Coronary artery (tissue), 2 donors: ENCODE measurements at places on chromosomes 7 and 10.

DNA sequence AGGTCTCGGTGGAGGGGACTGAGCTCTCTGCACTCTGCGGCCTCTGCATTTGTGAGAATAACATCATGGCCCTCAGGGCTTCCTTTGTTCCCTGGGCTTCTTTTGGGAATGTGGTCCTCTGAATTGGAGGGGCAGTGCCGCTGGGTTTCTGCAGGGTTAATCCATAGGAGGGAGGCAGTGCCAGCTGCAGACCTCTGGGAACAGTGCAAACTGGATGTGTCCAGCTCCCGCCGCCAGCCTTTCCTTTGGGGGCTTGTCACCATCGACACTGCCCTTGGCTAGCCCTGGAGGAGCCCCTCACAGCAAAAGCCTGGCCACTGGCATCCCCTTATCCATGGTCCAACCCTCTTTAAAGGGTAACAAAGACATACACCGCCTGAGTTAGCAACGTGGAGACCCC lies 174.0 kb downstream of the WDR37 start:
- DNase-seq = no peak

GRCh38 chr7:92192326-92192725 lies 13.4 kb upstream of the LRRD1 start:
- DNase-seq = no peak

DNA sequence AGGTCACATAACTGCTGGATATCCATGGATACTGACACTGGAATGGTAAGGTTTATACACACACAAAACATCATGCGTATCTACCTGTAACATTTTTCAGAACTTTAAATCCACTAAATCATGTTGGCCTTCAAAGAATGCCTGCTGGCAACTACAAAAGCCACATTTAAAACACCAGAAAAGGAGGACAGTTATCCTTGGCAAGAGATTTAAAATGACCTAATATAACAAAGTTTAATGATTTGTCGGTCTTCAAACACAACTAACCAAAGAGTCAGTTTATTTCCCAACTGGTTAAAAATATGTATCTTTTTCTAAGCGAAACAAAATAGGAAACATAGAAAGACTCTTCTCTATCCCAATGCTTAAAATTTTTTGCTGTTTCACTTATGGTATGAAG lies 24.0 kb downstream of the WAPL start:
- no peak for DNase-seq

DNA sequence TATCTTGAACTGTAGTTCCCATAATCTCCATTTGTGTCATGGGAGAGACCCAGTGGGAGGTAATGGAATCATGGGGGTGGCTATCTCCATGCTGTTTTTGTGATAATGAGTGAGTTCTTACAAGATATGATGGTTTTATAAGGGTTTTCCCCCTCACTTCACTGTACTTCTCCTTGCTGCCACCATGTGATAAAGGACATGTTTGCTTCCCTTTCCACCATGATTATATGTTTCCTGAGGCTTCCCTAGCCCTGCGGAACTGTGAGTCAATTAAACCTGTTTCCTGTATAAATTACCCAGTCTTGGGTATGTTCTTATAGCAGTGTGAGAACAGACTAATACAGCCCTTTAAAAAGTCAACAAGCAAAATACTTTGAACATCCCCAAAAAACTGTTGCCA lies 427.7 kb downstream of the HTR7 start:
- DNase-seq = no peak

DNA sequence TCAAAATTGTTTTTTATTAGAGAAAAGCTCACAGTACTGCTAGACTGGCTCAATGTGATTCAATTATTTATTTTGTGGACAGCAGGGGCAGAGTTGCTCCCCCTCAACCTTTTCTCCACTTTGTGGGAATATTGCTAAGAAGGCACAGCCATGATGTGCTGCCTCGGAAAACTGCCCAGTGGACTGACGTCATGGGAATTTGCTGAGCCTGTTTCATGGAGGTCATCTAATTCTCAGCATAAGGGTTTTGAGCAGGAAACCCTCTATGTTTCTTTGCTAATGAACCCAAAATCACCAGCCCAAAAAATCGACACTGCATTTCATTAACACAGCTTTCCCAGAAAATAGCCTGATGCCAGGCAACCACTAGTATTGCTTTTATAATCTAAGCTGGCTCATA lies 228.8 kb upstream of the FAM3C start:
- no peak for DNase-seq

DNA sequence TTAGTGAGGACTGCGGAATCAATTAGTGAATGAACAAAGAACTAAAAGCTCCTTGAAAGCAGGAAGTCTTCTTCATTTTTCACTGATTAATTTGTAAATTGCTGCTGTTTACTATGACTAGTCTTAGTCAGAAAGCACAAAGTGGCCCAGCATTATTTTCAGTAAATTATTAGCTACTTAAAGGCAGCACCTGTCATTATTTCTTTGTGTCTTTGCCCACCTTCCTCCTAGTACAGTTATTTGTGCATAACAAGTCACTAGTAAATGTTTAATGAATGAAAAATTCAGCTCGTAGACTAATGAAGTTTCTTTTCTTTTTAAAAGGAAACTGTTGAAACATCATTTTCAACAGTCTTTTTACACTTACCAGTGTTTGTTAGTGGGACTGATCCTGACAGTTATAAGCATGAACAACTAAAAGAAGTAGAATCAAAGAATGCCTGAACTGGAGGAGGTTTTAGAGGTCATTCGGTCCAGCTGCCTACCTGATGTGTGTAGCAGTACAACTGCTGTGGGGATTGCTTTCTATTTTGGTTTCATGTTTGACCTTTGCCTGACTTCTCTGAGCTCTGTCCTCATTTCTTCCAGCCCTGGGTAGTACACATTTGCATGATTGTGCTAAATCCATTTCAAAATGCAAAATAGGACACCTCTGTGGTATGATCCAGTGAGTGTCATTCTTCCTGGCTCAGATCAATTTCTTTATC lies 140.0 kb upstream of the PHYHIPL start:
- DNase-seq = no peak

DNA sequence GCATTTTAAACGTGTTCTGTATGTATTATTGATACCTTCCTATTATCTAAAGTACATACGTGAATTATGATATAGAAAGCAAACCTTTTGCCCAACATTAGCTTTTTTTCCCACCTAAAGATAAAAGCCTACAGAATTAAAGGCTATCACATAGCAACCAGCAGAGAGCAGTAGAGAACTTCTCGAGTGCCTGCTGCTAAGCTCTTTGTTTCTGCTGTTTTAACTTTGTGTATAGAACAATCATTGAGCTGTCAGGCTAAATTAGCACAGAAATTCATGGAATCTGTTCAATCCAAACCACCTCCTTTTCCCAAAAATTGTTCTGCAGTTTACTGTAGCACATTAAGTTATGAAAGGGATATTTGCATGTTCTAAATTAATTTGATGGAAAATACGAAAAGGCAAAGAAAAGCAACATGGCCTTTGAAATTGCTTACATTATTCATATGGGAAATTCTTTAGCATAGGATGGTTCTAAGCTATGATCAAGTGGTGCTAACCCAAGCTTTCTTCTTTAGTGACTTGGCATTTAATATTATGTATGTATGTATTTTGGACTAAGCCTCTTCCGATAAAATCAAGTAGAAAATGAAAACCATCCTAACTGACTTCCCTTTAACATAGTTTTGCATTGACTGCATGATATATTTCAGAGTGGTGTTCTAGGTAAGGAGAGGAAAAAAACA lies 1288.5 kb downstream of the GATA3 start:
- DNase-seq = no peak

- DNase-seq = no peak
These were observed 117.7 kb upstream of the TNRC18 start for GRCh38 chr7:5541087-5541992.

- DNase-seq = no peak
These were observed 182.1 kb downstream of the CHCHD3 start for GRCh38 chr7:132899833-132900232.

DNA sequence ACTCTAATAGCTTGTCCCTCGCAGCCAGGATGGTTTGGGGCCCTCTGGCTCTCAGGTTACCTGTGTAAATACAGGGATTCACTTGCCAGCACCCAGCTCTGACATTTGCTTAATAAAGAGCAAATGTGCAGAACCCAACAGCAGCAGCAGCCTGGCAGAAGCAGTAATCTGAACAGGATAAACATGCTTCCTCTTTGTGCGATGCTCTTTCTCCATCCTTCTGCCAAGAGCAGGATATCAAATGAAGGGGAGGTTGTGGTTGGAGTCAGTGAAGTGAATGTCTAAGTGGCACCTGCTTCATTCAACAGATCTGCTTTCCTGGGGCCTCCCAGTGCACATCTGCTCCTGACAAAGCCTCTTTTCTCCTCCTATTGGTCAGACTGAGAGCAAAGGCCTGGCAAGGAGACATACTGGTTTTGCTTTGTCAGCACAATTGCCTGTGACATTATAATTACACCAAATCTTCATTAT lies 130.3 kb downstream of the NRF1 start:
- no peak for DNase-seq

DNA sequence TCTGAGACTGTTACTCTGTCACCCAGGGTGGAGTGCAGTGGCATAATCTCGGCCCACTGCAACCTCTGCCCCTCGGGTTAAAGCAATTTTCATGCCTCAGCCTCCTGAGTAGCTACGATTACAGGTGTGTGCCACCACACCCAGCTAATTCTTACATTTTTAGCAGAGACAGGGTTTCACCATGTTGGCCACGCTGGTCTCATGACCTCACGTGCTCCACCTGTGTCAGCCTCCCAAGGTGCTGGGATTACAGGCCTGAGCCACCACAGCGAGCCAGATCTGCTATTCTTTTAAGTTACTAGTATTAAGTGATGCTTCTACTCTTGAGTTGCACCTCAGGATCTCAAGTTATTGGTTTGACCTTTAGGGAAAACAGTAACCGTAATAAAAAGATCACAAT lies 23.0 kb upstream of the KMT2E start:
- DNase-seq = no peak

DNA sequence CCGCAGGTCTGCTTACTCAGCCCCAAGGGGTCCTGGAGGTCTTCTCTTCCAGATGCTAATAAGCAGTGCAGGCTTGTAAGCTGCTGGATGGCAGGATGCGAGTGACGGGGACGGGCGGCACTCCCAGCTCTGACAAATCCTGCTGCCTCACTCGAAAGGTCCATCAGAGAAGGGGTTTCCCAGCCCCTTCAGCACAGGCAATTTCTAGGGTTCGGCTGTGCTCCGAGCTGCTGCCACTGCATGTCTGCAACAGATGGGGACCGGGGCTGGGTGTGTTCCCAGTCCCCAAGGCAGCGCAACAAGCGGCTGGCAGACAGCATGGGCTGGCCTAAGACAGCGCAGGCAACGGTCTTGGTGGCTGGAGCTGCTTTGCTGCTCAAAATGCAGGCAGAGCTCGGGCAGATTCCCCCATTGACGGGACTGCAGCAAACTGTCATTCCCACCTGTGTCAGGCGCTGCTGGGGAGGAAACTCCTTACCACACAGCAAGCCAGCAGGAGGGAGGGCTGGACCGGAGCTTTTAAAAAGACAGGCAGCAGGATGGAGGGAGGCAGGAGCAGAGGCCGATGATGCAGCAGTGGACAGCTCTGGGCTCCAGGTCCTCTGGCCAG lies 62.4 kb downstream of the PRKAG2 start:
- DNase-seq = no peak

DNA sequence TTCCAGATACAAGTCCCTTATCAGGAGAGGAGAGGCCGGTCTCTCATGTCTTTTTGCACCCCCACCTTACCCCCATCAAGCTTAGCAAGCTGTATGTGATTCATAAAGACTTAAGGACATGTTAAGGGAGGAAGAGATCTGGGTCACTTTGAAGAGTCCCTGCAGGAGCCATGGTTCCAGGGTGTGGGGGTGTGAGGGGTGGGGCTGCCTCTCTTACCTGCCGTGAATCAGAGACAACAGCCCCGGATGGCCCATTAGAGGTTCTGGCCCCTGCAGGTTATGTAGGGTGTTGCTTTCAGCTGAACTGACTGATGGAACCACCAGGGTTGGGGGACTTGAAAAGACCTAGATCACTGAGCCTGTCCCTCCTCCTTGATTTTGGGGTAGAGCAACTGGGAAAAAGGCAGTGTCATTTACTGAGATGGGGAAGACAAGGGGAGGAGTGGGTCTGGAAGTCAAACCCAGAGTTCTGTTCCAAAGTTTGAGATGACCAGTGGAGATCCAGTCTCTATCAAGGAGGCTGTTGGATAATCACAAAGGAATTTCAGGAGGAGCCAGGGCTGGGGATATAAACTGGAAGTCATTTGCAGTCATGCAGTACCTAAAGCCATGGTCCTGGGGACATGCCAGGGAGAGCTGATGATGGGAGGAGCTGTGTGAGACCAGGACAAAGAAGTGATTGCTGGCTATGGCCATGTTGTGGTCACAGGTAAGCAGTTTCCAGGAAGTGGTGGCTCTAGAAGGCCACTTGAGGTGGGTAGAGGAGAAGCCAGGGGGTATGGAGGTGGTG lies 23.1 kb downstream of the ADAMTS14 start:
- DNase-seq = no peak

DNA sequence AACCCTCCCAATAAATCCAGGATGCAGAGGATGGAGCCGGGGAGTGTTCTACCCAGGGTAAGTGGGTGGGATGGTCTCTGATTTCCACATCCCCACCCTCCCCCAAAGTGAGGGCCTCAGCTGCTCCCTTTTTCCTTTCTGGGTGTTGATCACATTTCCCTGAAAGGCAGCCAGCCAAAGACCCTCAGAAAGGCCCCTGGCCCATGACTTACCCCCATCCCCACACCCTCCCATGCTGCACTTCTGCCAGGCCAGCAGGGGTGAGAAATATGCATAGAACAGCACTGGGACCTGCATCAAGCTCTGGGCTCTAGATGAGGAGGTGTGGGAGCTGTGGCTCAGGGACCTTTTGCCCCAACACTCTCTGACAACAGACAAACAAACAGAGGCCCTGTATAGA lies 927.3 kb upstream of the ZNF722 start:
- peak; percentile 24 for DNase-seq

DNA sequence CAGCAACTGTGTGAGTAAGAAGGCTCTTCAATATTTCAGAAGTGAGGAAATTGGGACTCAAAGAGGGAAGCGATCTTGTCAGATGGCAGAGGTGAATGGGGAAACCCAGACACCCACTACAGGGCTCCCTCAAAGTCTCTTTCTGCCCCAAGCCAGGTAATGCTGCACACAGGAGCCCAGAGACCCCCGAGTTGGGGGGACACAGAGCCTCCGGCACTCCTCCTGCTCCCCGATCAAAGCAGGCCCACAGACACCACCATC lies 139.4 kb downstream of the TNS3 start:
- no peak for DNase-seq

- DNase-seq = no peak
These were observed 1.9 kb downstream of the GSTK1 start for GRCh38 chr7:143265017-143265693.
